ENCODE measurements at places on chromosomes 11 and 22.
A peak's percentile ranks its signal among the peaks of the same experiment; 100 is the strongest.

DNA sequence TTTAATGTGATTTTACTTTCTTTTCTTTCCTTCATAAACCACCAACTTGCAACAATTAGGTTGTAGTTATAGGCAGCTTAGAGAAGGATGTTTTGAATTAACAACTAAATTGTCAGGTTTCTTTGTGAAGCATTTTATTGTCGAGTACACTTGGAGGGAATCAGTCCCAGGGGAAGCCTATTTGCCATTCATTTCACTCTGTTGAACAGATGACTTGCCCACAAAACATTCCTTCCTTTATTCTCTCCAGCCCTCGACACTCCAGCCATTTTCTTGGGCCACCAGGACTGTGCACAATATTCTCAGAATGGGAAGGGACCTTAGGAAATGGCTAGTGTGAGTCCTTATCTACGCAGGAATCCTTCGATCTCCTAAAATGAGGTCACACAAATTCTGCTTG lies 620.6 kb downstream of the SOX6 start:
- DNase-seq: no peak

GRCh38 chr11:933142-933851 lies 7.6 kb downstream of the AP2A2 start:
- DNase-seq: no peak

DNA sequence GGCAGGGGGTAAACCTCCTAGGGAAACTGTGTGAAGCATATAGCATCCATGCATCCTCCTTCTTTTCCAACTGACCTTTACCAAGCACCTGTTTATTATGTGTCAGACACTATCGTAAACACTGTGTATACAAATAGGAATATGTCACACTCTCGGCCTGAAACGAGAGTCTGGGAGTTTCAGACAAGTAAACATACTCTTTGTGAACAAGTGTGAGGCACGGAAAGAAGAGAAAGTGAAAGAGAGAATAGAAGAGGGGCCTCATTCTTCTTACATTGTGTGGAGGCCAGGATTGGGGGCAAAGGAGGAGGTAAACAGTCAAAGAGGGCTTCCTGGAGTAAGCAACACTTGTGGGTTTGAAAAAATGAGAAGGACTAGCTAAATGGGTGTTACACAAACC lies 16.4 kb downstream of the CSNK2A3 start:
- no peak for DNase-seq

GRCh38 chr11:97557399-97557798 lies 1167.6 kb downstream of the JRKL start:
- no peak for DNase-seq

DNA sequence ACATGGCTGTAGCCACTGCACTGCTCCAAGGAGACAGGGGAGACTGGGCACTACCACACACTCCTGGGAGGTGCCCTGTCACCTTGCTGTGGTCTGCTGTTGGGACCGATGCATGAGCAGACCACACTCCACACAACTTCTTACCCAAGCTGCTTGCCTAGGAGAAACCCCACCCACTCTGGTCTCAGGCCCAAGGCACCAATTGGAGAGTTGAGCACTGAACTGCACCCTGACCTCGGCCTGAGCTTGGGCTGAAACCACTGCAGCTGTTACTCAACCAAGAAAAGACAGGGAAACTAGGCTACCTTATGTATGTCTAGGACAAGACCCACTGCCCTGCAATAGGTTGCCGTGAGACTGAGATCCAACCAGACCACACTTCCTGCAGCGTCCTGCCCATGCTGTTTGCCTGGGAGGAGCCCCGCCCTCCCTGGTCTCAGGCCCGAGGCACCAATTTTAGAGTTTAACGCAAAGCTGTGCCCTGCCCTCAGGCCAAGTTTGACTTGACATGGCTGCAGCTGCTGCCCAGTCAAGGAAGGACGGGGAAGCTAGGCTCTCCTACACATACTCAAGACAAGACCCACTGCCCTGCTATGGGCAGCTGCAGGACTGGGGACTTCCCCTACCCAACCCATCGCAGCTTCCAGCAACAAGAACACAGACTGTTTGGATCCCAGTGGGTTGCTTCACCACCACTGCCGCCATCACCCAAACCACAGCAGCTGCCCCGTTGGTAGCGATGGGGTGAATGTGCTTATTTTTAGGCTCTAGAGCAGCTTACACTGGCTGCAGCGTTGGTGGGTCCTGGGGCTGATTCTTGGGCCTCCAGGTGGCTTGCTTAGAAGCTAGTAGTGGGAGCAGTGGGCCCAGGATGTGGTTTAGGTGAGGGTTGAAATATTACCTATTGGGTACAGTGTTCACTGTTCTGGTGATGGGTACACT lies 66.8 kb downstream of the BRD1 start:
- DNase-seq: no peak

DNA sequence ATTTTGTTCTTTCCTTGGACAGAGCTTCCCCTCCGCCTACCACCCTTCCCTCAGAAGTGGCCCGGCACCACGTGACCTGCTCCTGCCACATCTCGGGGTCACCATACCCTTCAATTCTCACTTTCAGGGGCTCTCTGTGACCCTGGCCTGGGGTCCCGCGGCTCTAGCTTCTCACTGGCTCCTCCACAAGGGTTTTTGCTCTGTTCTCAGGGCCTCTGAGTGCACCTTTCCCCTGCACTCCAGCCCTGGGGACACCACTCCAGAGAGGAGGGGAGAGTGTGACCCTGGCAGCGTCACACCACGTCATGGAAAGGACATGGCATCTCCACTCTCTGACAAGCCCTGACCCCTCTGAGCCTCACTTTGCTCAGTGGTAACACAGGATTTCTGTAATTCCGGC lies 17.4 kb downstream of the POU2F3 start:
- no peak for DNase-seq

GRCh38 chr11:44600839-44601383 lies 35.4 kb downstream of the CD82 start:
- no peak for DNase-seq

- DNase-seq: no peak
Measured at GRCh38 chr11:26971961-26972360, 22.0 kb upstream of the FIBIN start.

DNA sequence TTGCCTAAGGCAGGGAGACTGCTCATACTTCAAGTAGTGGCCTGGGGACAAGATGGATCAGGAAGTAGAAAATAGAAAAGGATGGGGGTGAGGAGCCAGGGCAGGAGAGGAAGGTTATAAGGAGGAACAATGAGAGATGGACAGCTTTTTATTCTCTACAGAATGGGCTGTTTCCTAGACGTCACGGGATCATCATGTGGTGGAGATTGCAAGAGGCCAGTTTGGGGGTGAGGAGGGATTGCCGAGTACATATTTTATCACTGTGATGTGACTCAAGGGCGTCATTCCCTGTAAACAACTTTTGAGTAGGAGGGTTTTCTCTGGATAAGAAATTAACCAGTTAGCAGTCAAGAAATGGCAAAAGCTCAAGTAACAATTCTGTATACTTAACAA lies 406.3 kb downstream of the ETS1 start:
- no peak for DNase-seq

GRCh38 chr11:2316963-2317244 lies 15.1 kb downstream of the TSPAN32 start:
- DNase-seq: no peak

DNA sequence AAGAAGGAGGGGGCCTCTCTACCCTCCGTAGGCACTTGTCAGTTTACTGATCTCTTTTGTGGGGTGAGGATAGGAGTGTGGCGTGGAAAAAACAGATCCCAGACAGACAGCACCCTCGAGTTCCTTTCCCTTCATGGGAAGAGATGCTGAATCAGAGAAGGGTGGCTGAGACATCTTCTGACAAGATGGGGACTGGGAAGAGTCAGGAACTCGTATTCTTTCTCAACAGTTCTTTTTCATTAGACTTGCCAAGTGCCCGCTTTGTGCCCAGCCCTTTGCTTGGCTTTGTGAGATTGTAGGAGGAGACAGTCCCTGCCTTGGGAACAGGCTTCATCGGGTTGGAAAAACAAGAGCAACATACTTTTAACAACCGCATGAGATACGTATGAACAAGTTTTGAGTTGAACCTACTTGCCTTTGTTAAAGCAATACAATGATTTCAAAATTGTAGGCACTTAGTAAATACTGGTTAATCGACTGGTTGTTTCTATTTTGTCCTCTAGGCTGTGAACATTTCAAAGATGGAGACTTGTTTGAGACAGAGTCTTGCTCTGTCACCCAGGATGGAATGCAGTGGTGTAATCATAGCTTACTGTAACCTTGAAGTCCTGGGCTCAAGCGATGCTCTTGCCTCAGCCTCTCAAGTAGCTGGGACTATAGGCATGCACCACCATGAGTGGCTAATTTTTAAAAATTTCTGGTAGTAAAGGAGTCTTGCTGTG lies 1.1 kb downstream of the RRM1 start:
- DNase-seq: no peak

- no peak for DNase-seq
Measured at GRCh38 chr11:72140661-72141060, 5.1 kb downstream of the FOLR3 start.

- no peak for DNase-seq
Measured at GRCh38 chr11:93840180-93840579, 10.2 kb downstream of the VSTM5 start.

DNA sequence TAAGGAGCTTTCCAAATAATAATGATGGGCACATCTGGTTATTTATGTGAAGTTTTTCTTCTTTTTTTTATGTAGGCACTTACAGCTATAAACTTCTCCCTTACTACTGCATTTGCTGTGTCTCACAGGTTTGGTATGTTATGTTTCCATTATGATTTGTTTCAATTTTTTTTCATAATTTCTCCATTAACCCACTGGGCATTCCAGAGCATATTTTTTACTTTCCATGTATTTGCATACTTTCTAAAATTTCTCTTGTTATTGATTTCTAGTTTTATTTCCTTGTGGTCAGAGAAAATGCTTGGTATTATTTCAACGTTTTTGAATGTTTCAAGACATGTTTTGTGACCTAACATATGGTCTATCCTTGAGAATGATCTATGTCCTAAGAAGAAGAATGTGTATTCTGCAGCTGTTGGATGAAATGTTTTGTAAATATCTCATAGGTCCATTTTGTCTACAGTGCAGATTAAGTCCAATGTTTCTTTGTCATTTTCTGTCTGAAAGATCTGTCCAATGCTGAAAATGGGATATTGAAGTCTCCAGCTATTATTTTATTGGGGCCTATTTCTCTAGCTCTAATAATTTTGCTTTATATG lies 362.1 kb downstream of the DDX10 start:
- no peak for DNase-seq

DNA sequence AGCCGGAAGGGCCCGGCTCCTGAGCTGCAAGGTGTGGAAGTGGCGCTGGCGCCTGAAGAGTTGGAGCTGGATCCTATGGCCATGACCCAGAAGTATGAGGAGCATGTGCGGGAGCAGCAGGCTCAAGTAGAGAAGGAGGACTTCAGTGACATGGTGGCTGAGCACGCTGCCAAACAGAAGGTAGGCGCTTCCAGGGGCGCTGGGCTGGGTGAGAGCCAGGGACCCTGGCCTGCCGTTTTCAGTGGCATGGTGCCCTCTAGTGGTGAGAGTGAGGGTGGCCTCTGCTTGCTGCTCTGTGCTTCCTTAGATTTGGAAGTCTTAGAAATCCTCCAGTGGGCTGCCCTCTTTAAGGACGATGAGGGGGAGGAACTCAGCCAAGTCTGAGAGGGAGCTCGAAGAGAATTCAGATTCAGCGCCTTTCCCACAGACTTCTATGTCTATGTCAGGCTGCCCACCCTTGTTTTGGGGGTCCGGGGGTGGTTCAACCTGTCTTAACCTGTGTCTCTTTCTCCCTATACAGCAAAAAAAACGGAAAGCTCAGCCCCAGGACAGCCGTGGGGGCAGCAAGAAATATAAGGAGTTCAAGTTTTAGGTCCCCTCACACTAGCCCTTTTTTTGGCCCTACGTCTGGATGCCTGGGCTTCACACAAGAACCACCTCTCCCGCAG lies 1.8 kb upstream of the PACS1 start:
- peak; percentile 41 for DNase-seq

GRCh38 chr22:47176026-47176389 lies 413.6 kb downstream of the TBC1D22A start:
- no peak for DNase-seq

All from NCI-H1048 (cell line).